Stimulated activated CD8-positive, alpha-beta memory T cell treated with anti-CD3 and anti-CD28 coated beads, Interleukin-2, amount 100 ng/mL, for 1 hour (primary cell): ENCODE measurements at places on chromosomes 2 and 18.
A peak's percentile ranks its signal among the peaks of the same experiment; 100 is the strongest.

- DNase-seq, result no peak
These were observed 428.6 kb downstream of the SETBP1 start for GRCh38 chr18:45109271-45109670.

- no peak for DNase-seq
These were observed 592.3 kb downstream of the THSD7B start for GRCh38 chr2:137357634-137358033.

DNA sequence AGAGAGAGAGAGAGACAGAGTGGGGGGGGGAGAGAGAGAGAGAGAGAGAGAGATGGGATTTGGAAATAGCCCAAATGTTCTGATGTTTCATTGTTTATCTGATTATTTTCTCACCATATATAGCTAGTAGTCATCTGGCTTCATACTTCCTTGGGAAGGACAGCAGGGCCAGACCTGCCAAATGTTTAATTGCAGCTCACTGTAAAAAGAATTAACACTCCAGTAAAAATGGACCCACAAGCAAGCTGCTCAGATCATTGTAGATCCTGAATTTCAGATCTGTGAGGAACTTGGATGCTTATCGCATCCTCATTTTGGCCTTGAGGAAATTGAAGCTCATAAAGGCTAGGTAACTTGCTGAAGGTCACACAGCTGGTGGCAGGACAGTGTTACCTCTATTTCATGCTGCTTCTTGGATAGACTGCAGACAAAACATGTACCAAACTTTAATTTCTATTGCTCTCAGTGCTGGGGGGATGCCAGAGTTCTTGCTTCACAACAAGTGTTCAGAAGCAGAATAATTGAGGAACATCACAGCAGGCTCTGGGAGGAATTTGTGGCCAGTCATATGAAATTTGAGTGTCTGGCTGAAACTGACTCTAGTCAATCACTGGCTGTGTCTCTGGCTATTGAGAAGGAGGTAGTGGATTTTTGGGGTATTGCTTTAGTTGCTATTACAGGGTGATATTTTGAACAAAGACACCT lies 223.5 kb downstream of the PIK3C3 start:
- DNase-seq, result no peak

DNA sequence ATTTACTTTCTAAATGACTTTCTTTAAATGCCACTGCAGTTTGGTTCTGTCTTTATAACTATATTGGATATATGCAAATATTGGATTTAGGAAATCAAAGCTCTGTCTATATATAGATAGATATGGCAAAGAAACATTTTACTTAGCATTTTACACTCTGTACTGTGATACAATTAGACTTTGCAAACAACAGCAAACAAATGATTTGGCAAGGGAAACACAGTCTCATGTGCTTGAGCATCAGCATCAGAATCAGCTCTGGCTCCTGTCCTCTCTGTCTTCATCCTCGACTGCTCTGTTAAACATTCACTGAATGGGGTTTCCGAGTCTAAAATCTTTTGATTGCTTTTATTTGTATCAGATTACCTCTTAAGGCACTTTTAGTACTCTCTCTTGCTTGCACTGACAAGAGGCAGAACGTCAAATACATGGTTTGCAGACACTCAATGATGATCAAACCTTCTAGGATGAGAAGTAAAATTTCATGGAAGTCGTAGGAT lies 176.8 kb upstream of the LRP1B start:
- no peak for DNase-seq

GRCh38 chr2:194723446-194723845 lies 933.6 kb upstream of the SLC39A10 start:
- DNase-seq, result no peak

GRCh38 chr18:51251625-51252024 lies 54.1 kb upstream of the MEX3C start:
- no peak for DNase-seq

- DNase-seq, result no peak
These were observed 20.1 kb downstream of the CTLA4 start for GRCh38 chr2:203887677-203888076.

DNA sequence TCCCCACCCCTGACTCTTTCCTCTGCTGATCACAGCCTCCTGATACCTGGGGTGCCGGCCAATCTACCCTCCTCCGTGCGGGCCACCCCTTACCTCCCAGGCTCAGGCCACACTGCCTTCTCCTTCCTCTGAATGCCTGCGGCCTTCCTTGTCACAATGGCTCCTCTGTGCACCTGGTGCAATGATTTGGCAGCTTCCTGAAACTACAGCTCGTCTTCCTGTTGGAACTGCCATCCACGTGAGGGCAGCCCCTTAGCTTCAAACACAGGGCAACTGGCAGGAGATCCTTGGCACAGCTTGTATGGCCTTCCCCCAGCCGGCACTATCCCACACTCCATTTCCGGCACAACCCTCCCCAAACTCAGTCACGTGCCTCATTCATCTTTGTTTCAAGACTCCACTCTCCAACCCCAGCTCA lies 69.0 kb downstream of the STPG4 start:
- no peak for DNase-seq

GRCh38 chr2:202015471-202015870 lies 18.2 kb upstream of the FZD7 start:
- no peak for DNase-seq

DNA sequence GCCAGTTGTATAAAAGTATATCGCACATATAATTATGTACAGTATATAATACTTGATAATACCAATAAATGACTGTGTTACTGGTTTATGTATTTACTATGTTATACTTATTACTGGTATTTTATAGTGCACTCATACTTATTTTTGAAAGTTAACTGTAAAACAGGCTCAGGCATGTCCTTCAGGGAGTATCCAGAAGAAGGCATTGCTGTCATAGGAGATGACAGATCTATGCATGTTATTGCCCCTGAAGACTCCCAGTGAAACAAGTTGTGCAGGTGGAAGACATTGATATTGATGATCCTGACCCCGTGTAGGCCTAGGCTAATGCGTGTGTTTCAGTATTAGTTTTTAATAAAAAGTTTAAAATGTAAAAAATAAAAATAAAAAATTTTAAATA lies 20.3 kb upstream of the ASXL3 start:
- DNase-seq, result no peak

GRCh38 chr18:34158881-34159690 lies 65.6 kb downstream of the NOL4 start:
- no peak for DNase-seq

GRCh38 chr18:77762642-77763041 lies 513.0 kb downstream of the GALR1 start:
- no peak for DNase-seq

DNA sequence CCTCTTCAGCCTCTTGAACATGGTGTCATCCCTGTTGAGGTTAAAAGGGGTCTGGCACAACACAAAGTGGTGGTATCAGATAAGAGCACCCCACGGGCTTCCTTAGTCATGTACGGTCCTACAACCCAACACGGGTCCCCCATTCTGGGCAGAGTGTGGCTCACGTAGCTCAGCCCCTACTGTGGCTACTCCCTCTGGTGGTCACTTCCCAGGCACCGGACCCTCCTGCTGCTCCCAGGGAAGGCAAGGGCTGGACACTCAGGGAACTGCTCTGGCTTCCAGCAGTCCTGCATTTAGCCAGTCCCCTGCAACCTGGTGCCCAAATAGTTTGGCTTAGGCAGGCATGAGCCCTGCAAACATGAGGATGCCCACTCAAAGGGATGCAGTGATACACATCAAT lies 58.6 kb downstream of the GALNT14 start:
- DNase-seq, result no peak

DNA sequence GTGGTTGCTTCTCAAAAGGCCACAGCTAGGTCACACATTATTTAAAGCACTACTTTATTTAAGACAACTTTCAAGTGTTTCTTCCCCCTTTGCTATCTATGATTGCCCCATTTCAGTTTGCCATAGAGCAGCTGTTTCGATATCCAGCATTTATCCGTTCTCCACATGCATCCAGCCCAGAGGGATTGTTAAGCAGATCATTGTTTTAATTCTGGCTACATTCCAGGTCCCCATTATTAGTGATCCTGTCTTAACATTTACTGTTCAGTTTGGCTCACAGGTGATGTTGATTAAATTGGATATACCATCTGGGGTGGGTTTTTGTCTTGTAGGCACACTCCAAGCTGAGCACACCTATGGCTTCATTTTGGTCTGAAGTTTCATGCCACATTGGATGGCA lies 638.7 kb downstream of the ZEB2 start:
- no peak for DNase-seq

- DNase-seq, result no peak
These were observed 61.0 kb downstream of the ZAP70 start for GRCh38 chr2:97774425-97774824.

GRCh38 chr2:226601881-226602662 lies 197.5 kb downstream of the IRS1 start:
- no peak for DNase-seq

DNA sequence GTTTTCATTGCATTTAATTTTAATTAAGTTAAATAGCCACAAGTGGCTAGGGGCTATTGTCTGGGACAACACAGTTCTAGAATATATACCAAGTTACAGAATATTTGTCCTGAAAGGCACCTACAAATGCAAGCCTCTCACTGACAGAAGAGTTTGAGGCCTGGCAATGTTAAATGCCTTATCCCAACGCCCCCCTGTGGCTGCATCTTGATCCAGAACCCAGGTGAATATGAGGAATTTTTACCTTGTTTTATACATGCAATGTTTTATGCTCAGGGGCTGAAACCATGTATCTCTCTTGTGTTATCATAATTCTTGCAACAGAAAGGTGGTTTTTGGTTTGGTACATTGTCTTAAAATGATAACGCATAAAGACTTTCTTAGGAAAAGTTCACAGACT lies 71.8 kb upstream of the SEC11C start:
- no peak for DNase-seq

GRCh38 chr2:21939967-21940366 lies 816.2 kb downstream of the TDRD15 start:
- DNase-seq, result no peak

DNA sequence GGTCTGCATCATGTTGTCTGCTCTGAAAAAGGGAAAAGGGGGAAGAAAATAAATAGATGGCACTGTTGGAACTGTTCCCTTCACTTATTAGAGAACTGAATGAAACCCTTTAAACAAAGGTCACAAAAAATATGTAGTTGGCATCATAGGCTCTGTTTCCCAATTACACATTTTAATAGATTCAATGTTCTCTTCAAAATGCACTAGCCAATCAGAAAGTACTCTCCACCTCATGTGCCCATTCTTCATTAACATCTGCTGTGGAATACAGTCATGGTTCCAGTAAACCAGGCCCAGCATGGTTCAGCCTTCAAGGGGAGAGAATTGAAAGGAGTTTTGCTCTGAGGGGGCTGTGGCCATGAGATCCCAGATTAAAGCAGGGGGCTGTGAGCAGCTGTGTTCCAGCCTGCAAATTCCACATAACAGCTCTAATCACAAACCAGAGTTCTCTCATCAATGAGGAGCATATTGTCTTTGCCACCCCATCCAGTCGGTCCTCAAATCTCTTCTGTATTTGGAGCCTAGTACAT lies 165.9 kb upstream of the CREB1 start:
- DNase-seq, result no peak

- no peak for DNase-seq
These were observed 25.1 kb downstream of the ADRA2B start for GRCh38 chr2:96091141-96091710.

- DNase-seq, result no peak
These were observed 33.8 kb downstream of the TRIP12 start for GRCh38 chr2:229888031-229888430.

DNA sequence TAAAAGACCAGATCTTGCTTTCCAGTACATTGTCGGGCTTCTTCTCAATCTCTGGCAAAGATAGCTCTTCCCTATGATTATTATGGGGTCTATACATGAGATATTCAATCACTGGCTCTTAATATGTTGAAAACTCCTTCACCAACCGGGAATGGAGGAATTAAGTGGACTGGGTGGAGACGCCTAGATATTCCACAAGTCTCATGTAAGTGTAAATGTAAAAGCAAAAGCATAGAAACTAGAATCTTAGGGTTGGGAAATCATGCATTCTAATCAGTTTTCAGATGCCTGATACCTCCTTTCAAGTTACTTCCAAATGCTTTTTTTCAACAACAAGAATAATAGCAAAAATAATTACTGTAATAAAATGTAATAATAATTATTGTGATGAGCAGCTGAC lies 38.0 kb downstream of the DPP4 start:
- DNase-seq, result no peak

DNA sequence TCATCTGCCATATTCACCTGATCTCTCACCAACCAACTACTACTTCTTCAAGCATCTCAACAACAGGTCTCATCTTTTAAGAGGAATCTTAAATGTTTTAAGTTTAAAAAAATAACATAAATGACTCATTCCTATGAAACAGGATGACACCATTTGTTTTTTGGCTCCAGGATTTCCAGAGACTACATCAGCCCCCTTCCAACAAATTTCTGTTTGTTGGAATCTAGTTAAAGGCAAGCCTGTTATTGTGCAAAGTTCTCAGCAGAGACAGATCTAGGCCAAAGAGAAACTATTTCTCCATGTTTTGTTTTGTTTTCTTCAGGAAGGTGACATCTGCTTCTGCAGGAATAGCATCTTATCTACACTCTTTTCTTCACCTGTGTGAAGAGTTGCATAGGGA lies 204.8 kb upstream of the SH3BP4 start:
- no peak for DNase-seq

DNA sequence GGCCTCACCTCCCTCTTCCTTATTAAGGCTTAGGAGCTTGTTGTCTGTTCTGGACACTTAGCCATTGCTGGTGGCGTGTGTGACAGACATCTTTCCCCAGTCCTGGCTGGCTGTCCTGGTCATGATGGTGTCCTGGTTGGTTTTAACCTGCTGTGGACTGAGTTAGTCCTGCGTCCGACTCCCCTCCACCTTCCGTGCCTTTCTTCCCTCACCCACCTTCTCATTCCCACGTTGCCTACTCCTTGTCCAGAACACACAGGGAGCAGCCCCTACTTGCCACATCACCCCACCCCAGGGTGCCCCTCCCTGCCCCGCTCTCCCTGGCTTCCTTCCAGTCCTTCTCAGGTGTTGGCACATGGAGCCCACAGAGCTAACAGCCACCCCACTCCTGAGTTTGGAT lies 9.5 kb downstream of the ANO7 start:
- no peak for DNase-seq

DNA sequence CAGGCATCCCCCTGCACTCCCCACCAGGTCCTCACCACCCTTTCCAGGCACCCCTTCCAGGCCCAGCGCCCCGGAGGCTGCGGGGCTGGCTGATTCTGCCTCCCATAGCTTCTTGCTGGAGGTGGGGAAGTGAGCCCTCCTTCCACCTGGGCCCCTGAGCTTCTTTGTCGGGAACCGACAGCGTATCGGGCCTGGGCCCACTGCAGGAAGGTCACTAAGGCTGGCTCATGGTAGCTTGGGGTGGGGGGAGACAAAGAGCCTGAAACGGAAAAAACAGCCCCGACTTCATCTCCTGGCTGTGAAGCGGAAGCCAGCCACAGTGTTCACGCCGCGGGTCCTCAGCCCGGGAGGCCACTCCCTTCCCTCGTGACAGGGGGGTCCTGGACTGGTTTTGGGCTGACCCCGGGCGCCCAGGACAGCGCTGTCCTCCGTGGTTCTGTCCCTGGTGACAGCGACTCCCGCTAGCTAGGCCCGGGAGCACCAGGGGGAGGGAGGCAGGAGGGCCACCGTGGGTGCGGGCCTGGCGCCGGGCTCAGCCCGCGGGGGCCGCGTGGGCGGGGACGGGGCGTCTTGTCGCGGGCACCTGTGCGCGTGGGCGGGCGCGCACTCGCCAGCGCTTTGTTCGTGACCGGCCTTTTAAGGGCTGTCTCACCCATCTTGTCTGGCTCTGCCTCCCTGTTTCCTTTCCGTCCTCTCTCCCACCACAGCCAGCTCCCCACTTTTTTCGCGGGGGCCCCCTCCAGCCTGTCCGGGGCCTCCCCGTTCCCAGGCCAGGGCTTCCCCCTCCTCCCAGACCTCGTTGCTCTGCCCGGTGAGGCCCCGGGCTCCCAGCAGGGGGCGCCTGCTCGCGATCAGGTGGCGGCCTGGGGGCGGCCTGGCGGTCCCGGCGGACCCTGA lies 64.9 kb downstream of the DNMT3A start:
- peak; percentile 58 for DNase-seq
